ENCODE measurements at places on chromosomes 5 and 9. TPM values are rescaled to one million over a fixed set of nuclear protein-coding genes. Genes with fewer than 3 reads are reported as not detected.

Gene COMMD10
- total RNA-seq: 17.4 TPM

Gene MCTP1
- 0.51 TPM for total RNA-seq

Gene INSL6
- not detected for total RNA-seq

Gene NMUR2
- not detected for total RNA-seq

Gene MELK
- total RNA-seq: 51.6 TPM

Gene GRM6
- total RNA-seq: not detected

Gene RNF183
- not detected for total RNA-seq

Gene MOCS2
- total RNA-seq: 27.0 TPM

Gene CENPK
- total RNA-seq: 65.4 TPM

Gene BRINP1
- not detected for total RNA-seq

Gene CDH9
- total RNA-seq: not detected

Gene FOXD4L6
- not detected for total RNA-seq

Gene CDKN2A
- 4.1 TPM for total RNA-seq

Gene KYAT1
- total RNA-seq: 8.9 TPM

GRCh38 chr5:102813740-102814139, 58.6 kb downstream of the PAM start:
- DNase-seq: no peak

GRCh38 chr9:130045725-130046450, 2.9 kb upstream of the FNBP1 start:
- DNase-seq: no peak

- DNase-seq: no peak
These were observed 28.8 kb downstream of the GAS1 start for GRCh38 chr9:86918556-86918955.

DNA sequence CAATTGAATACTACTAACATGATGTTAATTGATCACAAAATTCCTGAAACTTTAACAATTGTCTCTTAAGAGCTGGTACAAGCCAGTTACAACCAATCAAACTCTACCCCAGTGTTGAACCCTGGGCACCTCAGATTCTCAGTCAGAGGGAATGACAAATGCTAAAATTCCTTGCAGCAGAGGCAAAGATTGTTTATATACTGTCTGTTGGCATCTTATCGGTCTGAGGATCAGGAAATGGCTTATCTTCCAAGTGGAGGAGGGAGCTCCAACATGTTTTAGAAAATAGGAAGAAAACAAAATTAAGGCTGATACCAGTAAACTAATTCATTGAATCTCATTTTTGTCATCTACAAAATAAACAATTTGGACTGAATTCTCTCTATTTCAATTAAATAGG, 527.8 kb upstream of the ZNF608 start:
- DNase-seq: no peak

- no peak for DNase-seq
These were observed 146.5 kb downstream of the LPAR1 start for GRCh38 chr9:110891760-110892159.

- DNase-seq: no peak
These were observed 75.9 kb upstream of the RASGRF2 start for GRCh38 chr5:80884086-80884813.

- DNase-seq: no peak
These were observed 27.4 kb downstream of the BARHL1 start for GRCh38 chr9:132609829-132610228.

GRCh38 chr9:99249619-99250018, 27.5 kb downstream of the SEC61B start:
- DNase-seq: no peak

GRCh38 chr9:108316630-108317029, 539.2 kb downstream of the ACTL7B start:
- DNase-seq: no peak

DNA sequence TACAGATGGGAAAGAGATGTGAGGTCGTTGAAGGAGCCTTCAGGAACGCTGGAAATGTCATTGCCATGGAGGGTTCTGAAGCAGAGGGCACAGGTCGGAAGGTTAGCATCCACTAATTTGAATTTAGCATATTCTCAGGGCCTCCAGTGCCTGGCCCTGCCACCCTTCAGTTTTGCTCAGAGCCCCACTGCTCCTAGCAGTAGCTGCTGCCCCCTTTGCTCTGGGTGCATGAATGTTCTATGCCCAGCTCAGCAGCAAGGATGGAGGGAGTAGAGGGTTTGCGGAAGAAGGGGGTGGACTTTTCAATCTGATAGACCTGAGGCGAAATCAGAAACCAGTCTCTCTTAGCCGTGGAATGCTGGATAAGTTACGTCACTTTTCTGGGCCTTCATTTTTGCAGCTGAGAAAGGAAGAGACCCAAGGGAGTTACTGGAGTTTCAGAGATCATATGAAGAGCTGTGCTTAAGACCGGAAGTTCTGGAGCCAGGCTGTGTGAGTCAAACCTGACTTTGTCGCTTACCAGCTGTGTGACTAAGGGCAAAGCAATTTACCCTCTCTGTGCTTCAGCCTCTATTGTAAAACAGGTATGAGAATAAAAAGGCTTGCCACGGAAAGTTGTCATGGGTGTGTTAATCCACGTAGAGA, 133.2 kb upstream of the PANK3 start:
- no peak for DNase-seq

GRCh38 chr5:168707716-168708695, 128.8 kb upstream of the PANK3 start:
- DNase-seq: no peak

- peak; percentile 89 for DNase-seq
These were observed at the start of gene DENND1A for GRCh38 chr9:123929870-123930831. TSS of gene DENND1A (minus strand) at chr9:123930126. CDS start at chr9:123929905, 221 bp downstream.

GRCh38 chr9:131627648-131628458, 82.5 kb downstream of the PRRT1B start:
- DNase-seq: peak; percentile 92

GRCh38 chr9:129336130-129336528, 158.1 kb upstream of the IER5L start:
- no peak for DNase-seq

DNA sequence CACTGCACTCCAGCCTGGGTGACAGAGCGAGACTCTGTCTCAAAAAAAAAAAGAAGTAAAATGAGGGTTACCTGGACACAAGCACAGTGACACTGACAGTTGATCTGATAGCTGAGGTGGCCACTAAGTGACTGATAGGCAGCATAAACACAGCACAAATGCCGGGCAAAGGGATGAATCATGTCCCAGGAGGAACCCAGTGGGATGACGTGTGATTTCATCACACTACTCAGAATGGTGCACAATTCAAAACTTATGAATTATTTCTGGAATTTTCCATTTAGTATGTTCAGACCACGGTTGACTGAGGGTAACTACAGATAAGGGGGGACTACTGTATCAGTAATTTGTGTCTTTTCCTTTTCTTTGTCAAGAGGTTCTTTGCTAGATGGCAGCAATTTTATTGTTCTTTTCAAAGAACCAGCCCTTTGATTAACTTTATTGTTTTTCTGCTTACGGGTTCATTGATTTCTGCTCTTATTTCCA, 34.3 kb upstream of the RNF130 start:
- DNase-seq: no peak

GRCh38 chr9:112971415-112971814, 40.6 kb downstream of the ZNF883 start:
- DNase-seq: no peak

DNA sequence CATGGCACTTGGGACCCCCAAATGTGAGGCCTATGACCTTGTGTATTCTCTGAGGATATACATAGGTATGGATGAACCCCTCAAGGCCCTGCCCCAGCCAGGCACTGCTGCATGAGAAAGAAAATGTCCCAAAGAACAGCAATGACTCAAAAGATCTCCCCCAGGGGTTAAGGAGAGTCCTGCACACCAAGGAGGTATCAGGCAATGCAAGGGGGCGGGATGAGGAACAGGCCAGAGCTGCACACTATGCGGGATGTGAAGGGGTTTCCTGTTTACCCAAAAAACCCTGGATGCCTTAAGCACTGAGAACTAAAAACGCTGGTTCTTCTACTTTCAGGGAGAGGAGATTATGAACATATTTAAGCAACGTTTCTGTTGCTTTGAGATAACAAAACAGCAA, 3.4 kb downstream of the RAPGEF1 start:
- no peak for DNase-seq

DNA sequence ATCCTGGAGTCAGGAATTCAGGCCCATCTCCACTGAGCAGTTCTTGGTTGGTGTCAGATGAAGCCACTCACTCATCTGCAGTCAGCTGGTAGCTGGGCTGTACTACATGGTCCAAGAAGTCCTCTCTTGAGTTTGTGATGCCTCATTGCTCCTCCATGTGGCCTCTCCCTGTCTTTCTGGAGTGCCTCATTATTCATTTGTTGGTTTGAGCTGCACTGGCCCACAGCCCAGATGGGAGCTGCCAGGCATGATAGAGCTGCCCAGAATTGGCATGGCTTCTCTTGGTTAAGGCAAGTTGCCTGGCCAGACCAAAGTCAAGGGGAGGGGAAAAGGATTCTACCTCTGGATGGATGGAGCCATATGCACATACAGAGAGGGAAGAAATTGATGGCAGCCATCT, 8.0 kb downstream of the PTCD2 start:
- no peak for DNase-seq

GRCh38 chr9:103804077-103804735, 289.9 kb upstream of the SMC2 start:
- no peak for DNase-seq

GRCh38 chr5:128407944-128408343, 130.1 kb downstream of the FBN2 start:
- no peak for DNase-seq

- DNase-seq: peak; percentile 65
These were observed 81.0 kb downstream of the RXRA start for GRCh38 chr9:134407121-134407779.

GRCh38 chr9:111922324-111923013, 25.9 kb downstream of the UGCG start:
- no peak for DNase-seq

DNA sequence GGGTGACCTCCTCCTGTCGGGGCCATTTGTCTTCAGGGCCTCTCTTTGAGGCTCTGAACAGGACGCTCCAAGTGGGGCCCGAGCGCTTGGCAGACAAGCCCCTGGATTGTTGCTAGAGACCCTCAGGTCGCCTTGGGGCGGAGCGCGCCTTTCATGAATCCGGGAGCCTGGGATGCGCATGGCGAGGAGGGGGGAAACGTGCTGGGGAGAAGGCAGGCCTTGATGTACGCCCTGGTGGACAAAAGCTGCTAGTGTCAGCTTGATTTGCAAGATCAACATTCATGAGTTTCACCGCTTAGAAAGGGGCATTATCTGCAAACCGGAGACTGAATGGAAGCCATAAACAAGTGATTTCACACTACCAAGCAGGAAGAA, 226.3 kb downstream of the SMARCA2 start:
- no peak for DNase-seq

DNA sequence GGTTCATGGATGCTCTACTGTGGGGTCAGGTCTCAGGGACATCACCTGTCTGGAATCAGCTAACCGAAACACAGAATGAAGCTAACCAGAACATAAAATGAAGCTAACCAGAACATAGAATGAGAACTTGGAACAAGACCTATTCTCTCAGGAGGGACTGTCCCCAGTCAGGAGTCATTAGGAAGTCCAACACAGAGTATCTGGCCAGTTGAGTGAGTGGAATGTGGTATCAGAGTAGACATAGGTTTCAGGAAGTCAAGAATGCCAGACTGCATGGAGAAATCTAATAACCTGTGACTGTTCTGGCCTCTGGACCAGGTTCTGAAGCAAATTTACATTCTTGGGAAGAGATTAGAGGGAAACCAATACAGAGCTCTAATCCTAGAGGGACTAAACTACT, 609.6 kb downstream of the PRELID2 start:
- DNase-seq: no peak

DNA sequence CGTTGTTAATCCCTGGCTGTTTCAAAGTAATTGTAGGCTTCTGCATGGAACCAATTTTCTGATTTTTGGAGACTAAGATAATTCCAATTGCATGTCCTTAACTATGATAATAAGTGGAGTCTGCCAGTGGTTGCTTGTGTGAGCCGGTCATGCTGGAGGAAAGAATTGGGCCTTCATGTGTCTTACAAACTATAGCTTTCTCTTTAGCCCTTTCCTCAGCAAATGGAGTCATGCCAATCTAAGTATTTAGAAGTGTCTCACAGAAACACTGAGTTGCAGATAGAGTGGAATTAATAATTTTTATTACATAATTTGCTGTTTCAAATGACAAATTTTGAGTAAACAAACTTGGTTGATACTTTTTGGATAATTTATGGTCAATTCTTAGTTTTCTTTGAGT, 200.4 kb downstream of the FBXL7 start:
- DNase-seq: no peak

GRCh38 chr9:38362852-38363588, 29.5 kb upstream of the ALDH1B1 start:
- DNase-seq: no peak

- DNase-seq: no peak
These were observed 39.6 kb upstream of the SAP30L start for GRCh38 chr5:154406231-154406630.

DNA sequence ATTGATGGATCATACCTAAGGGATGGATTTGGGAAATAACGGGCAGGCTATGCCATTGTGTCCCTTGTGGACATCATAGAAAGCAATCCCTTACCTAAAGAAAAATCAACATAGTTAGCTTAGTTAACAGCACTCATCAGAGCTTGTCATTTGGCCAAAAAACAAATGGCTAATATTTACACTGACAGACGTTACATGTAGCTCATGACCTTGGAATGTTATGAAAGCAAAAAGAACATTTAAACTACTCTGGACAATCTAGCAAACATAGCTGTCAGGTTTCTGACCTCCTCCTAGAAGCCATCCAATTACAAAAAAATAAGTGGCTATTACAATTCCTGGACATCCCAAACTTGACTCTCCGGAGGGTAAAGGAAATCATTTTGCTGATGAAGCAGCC, 23.8 kb downstream of the TMEM232 start:
- DNase-seq: no peak

GRCh38 chr9:23830929-23831730, 5.1 kb upstream of the ELAVL2 start:
- DNase-seq: no peak

- no peak for DNase-seq
These were observed 14.0 kb upstream of the GPR151 start for GRCh38 chr5:146529984-146530383.

- no peak for DNase-seq
These were observed 29.4 kb upstream of the POMT1 start for GRCh38 chr9:131473198-131473885.

DNA sequence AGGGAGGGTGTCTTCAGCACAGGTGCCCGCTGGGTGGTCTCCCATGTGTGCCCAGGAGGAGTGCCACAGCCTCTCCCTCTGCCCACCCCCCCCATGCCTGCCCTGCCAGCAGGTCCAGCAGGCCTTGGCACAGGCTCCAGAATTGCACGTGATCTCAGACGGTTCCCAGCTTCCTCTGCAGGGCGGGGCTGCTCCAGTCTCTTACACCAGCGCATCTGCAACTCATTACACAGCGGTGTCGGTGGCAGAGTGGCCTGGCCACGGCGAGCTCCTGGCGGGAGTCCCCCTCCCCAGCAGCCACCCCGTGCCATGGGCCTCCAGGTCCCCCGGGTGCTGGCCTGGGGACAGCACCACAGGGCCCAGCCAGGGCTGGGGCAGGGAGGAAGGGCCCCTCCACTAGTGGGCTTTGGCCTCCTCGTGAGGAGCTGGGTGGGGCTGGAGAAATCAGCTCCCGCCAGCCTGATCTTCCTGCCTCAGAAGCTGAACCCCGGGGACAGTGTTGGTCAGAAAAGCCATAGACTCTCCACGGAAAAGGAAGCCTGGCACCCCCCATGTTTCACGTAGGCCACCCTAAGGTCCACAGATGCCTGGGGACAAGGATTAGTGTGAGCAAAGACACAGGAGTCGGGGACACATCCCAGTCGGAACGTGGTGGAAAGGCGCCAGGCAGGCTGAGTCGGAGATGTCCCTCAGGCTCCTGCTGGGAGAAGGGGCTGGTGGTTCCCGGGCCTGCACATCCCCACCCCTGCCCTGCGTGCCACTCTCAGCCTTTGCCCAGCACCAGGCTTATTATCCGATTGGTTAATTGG, 40.2 kb downstream of the RXRA start:
- DNase-seq: no peak

- peak; percentile 36 for DNase-seq
These were observed 296.8 kb downstream of the PARP8 start for GRCh38 chr5:50962934-50963872.

All from CD8-positive, alpha-beta memory T cell (primary cell).